ENCODE measurements at places on chromosomes 3 and 15.

GRCh38 chr3:52015438-52016228 is 19.9 kb upstream of the RPL29 start:
- no peak for DNase-seq

DNA sequence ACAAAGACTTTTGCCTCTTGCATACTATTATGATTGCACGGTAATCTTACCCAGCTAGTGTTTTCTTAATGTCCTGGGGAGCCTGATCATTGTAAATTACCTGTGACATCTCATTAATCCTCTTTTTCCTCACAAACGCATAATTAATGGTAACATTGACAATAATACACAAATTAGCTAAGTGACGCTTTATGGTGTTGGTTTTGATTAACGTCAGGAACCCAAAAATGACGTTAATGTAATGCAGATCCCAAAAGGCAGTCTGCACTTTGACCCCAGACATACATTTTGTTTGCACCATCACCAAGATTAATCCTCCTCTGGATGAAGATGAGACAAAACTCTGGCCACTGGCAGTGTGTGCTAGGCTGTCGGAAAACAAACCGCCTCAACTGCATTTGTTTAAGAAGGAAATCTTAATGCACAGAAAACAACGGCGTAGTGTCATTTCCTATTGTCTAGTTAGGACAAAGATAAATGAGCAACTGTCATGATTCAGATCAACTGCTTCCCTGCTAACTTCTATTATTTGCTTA is 83.9 kb upstream of the CDIN1 start:
- DNase-seq = no peak

GRCh38 chr3:126081618-126082361 is 2.1 kb downstream of the SLC41A3 start:
- no peak for DNase-seq

DNA sequence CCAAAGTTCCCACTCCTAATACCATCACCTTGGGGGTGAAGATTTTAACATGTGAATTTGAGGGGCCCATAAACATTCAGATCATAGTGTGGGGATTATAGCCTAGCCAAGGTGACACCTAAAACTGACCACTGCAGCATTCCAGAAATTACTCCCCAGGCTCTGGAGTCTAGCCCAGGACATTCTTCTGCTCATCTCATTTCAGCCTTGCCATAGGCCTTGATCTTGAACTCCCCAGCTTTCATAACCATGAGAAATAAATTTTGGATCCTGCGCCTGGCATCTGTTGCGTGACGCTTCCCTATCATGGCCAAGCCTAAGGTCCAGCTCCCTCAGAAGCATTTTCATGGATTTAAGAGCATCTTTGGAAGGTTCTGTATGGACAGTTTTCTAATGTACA is 502.9 kb upstream of the THBS1 start:
- no peak for DNase-seq

DNA sequence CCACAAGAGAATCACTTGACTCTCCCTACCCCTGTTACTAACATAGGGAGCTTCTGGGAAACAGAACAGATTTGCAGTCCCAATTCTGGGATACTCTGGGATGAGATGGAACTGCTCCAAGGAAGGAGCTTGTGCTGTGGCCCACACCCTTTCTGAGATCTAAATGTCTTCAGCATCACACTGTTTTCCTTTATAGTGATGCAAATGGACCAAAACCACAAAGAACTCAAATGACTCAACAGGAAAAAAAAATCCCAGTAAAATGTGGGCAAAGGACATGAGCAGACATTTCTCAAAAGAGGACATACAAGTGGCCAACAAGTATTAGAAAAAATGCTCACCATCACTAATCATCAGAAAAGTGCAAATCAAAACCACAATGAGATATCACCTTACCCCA is 155.6 kb downstream of the NECTIN3 start:
- no peak for DNase-seq

DNA sequence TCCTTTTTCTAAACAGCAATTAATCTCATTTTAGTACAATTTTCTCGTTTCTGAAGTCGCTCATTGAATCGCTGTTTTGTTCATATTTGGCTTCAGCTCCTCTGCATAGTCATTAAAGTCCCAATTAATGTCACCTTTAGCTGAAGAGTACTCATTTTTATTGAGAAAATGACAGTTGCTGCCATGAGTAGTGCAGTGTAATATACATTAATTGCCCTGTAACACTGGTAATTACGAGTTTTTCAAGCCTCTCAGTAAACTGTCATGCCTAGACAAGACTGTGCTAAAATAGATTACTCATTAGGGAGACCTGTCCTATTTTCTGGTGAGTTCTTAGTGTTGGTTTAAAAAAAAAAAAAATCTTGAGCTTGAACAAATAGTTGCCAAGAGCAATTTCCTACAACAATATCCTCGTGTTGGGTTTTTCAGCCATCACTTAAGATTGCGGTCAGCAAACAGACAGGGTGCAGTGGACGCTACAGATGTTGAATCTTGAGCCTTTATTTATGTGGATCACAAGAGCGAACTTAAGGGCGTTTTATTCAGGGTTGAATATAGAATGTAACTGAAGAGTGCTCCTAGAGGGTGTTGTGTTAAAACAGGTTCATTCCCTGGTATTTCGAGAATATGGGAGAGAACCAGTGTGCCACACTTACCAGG is 176.0 kb downstream of the CDIN1 start:
- no peak for DNase-seq

GRCh38 chr15:89408372-89409183 is 74.0 kb upstream of the POLG start:
- no peak for DNase-seq

GRCh38 chr3:179558742-179559364 is 3.9 kb upstream of the ACTL6A start:
- no peak for DNase-seq

GRCh38 chr3:47612178-47612577 is 33.5 kb upstream of the CSPG5 start:
- no peak for DNase-seq

- no peak for DNase-seq
Observed at GRCh38 chr3:31836131-31837075, 144.7 kb downstream of the OSBPL10 start.

GRCh38 chr3:80559701-80560100 is 791.9 kb upstream of the ROBO1 start:
- no peak for DNase-seq

- DNase-seq = no peak
Observed at GRCh38 chr3:170511371-170511770, 74.5 kb downstream of the SLC7A14 start.

GRCh38 chr3:154085071-154085470 is 36.1 kb upstream of the ARHGEF26 start:
- DNase-seq = no peak

- no peak for DNase-seq
Observed at GRCh38 chr15:40877694-40878093, 3.7 kb upstream of the RHOV start.

GRCh38 chr15:37819191-37819590 is 115.2 kb upstream of the TMCO5A start:
- DNase-seq = no peak

DNA sequence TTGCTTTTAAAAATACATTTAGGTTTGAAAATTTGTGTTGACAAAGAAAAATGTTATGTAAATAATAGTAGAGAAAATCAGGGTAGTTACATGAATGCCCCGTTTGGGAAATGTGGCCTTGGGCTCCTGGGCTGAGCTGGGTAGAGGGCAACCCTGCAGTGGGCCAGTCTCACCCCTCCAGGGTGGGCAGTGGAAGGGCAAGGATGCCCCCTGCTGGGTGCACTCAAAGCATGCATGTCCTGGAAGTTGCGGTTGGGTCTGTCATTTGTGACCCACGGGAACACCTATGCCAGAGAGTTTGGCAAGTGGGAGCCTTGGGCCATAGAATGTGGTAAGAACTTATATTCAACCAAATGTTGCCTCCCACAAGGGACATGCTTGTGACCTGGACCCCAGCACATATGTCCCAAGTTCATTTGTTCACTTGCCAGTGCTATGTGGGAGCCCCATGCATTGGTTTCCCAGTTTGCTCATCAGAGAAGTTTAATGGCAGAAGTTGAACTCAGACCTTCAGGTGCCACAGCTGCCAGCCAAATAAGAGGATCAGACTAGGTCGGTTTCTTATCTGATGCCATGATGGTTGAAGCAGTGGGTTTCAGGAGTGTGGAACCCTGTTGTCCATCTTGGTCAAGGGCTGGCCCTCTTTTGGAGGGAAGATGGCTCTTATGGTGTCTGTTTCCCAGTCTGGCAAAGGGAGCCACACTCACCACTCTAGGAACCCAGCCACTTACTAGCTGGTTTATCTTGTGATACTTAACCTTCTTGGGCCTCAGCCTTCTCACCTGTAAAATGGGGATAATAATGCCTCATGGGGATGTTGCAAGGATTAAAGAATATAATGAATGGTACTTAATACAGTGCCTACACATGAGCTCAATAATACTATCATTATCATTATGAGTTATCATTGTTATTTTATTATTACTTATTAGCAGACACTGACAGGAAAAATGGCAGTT is 2.5 kb upstream of the PLCB2 start:
- DNase-seq = no peak

- no peak for DNase-seq
Observed at GRCh38 chr3:37986479-37987314, 3.9 kb upstream of the VILL start.

DNA sequence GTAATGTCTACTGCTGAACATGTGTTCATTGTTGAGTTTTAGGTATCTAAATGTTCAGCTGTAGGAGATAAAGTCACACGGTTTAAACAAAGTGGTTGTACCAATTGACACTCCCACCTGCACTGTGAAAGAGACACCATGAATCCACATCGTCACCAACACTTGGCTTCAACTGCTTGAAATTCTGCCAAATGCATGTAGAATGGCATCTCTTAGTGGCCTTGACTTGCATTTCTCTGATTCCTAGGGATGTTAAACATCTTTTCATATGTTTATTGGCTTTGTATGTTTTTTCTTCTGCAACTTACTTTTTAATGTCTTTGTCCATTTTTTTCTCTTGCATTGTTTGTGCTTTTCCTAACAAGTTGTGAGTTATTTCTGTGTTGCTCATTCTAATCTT is 43.4 kb downstream of the RPLP1 start:
- no peak for DNase-seq

DNA sequence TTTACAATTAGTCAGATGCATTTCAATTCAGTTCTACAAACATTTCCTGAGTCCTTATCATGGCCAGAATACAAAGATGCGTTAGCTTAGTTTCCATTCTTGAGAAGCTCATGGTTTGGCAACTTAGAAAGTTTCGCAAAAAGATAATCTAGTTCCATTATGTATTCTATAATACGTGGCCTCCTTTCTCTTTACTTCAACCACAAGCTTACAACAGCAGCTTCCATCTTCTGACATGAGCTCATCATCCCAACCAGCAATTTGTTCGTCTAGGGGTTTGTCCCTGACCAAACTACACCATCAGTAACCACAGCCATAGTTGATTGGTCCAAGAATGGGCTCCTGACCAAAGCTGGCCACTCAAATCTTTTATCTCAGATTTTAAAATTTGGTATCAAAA is 267.6 kb upstream of the TBC1D5 start:
- no peak for DNase-seq

DNA sequence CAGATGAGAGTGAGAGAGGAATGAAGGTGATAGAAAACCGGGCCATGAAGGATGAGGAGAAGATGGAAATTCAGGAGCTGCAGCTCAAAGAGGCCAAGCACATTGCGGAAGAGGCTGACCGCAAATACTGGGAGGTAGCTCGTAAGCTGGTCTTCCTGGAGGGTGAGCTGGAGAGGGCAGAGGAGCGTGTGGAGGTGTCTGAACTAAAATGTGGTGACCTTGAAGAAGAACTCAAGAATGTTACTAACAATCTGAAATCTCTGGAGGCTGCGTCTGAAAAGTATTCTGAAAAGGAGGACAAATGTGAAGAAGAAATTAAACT is 88.9 kb downstream of the EOMES start:
- peak; percentile 2 for DNase-seq

GRCh38 chr15:63504247-63504978 is at the start of gene USP3:
Gene USP3, plus strand, starts transcription at chr15:63504593. Its CDS starts 147 bp downstream, at chr15:63504740.
- DNase-seq = peak; percentile 78

DNA sequence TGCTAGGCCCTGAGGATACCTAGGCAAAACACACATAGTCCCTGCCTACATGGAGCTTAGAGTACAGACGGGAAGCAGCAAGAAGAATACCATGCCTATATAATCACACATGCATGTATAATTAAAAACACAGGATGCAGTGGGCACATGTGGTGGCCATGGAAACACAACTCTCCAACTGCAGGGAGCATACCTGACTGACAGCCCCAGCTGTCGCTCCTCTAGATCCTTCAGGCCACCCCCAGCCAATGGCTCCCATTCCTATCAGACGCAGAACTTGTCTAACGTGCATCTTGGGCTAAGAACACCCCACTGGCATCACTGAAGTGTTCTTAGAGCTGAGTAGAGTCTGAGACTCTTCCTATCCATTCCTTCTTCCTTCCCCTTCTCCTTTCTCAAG is 125.5 kb upstream of the FRMD4B start:
- no peak for DNase-seq

- DNase-seq = no peak
Observed at GRCh38 chr15:96070636-96071035, 259.9 kb upstream of the NR2F2 start.

- DNase-seq = no peak
Observed at GRCh38 chr3:143307613-143308183, 188.1 kb downstream of the CHST2 start.

DNA sequence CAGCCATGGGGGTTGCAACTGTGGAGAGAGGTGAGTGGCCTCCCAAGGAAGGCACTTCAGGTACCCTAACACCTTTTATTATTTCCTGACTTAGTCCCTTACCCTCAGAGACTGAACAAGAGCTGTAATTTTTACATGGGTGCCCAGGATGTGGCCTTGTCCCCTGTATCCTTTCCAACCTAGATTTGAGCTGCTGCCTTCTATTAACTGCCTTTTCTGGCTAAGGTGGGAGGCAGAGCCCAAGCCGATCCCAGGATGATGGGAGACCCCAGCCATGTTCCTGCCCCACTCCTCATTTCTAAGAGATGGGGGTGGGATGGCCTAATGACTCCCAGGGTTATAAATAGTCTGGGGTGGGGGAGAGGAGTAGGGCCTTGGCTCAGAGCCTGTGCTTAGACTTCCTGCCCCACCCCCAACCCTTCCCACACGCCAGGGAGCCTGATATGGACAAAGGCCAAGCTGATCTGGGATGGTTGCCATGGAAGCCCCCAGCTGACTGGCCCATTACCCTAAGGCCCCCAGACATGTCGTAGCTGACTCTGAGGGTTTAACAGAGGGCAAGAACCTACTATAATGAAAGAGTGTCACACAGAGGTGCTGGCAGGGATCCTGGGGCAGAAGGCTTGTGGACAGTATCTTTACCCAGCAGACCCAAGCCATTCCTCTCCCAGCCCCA is 1.9 kb downstream of the KLHDC8B start:
- no peak for DNase-seq

DNA sequence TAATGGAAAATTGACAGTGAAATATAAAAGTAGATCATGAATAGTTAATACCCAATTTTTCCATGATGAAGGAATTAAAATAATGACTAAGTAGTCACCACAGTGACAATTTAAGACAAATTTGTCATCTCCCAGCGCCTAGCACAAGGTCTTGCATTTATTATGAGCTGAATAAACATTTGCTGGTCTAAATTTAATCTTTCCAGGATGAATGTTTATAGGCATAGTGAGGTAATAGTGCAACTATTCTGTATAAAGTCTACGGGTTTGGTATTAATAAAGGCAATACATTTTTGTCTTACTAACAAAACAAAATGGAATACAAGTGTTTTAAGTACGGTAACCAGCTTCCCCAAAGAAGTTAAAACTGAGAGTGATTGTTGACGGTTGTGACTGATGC is 209.3 kb downstream of the CD47 start:
- DNase-seq = no peak

Data from activated CD8-positive, alpha-beta memory T cell treated with anti-CD3 and anti-CD28 coated beads for 1 hour (primary cell).